ENCODE measurements at places on chromosomes 11 and 22.

DNA sequence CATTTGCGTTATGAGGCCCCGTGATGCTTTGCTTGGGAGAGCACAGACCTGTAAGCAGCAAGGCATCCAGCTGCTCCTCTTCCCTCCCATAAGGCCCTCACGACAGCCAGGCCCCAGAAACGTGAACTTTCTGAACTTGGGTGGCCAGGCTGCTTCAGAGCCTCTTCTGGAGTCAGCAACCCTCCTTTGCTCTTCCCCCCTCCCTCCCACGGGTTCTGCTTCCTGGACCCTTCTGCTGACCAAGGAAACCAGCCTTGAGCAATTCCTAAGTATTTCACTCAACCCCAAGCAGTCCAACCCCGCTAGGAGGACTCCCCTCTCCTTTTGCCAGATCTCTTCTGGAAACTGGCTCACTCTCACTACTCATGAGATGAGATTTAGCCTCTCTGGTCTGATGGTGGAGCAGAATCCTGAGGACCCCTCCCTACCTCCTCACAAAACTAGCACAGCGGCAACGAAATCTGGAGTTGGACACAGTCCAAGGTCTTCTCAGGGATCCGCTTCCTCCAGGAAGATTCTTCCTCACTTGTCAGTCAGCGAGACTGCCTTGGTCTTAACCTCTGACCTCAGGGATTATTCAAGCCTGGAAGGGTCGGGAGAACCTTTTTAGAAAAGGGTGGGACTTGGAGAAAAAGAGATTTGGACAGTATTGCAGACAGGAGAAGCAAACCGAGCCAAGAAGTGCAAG is 86.2 kb downstream of the UBASH3B start:
- DNase-seq = no peak

DNA sequence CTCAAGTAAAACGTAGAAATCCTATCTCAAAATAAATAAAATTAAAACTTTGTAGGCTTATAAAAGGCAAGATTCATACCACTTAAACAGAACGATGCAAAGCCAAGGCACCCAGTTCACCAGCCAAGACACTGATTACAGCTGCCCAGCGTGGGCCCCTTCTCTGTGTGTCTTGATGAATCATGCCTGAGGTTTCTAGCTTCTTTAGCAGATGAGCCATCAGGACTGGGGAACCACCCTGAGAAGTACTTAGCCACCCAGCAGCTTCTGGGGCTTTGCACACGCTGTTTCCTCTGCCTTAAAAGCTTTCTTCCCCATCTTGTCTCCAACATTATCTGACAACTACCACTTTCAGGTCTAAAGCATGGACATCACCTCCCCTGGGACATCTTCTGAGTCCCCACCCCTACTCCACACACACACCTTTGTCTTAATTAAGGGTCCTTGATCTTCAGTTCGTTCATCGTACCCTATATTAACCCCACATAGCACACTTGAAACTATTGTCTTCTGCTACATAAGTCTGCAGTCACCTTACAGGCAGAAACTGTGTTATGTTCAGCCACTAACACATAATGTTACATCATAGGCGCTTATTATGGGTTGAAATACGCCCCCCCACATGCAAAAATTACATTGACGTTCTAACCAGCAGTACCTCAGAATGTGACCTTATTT is 8.7 kb upstream of the LAYN start:
- DNase-seq = no peak

DNA sequence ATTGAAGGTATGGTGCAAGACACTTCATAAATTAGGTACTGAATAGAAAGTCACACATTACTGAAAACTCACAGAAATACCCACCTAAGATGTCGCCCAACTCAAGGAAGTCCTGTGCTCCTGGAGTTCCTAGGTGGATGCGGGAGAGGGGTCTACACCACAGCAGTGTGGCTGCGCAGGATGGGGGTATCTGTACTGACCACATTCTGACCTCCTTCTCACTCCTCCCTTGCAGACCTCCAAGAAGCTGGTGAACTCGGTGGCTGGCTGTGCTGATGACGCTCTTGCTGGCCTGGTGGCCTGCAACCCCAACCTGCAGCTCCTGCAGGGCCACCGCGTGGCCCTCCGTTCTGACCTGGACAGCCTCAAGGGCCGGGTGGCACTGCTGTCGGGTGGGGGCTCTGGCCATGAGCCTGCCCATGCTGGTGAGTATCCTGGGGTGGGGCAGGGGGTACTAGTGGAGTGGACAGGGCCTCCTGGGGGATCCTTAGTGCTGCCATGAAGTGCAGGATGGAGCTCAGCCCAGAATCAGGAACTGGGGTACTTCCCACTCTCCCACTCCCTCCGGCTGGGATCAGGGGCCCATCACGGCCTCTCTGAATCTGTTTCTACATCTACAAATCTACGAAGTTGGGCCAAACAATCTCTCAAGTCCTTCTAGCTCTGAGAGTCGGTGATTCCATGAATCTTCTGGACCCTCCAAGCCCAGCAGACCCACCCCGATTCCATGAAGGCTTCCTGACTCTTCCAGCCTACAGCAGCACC is 4.9 kb downstream of the TKFC start:
- DNase-seq = no peak

DNA sequence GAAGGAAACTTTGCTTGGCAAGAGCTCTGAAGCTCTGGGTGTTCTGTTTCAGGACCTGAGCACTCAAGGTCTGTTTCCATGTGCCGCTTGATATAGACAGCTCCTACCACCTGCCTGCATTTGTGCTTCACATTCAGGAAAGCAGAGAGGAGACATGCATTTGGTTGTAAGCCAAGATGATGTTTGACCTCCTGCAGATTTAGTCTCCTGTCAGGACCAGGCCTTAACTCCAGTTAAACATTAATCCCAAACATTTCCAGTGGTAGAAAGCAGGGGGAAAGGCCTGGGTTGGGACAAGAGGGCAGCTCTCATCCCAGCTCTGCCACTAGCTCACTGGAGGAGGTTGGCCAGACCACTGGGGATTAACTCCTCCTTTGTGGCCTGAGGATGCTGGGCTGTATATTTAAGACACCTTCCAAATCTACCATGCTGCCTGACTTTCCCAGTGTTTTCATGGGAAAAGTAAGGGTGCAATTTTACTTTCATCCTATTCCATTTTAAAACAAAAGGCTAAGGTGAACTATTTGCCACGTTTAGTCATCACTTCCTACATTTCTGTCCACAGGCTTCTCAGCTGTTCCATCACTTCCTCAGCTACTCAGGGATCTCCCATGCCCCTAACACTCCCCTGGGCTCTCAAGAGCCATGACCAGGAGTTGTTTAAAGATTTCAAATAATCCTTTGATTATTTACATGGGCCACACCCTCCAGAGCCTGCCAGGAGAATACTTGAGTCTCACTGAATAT is 80.9 kb downstream of the INSC start:
- no peak for DNase-seq

DNA sequence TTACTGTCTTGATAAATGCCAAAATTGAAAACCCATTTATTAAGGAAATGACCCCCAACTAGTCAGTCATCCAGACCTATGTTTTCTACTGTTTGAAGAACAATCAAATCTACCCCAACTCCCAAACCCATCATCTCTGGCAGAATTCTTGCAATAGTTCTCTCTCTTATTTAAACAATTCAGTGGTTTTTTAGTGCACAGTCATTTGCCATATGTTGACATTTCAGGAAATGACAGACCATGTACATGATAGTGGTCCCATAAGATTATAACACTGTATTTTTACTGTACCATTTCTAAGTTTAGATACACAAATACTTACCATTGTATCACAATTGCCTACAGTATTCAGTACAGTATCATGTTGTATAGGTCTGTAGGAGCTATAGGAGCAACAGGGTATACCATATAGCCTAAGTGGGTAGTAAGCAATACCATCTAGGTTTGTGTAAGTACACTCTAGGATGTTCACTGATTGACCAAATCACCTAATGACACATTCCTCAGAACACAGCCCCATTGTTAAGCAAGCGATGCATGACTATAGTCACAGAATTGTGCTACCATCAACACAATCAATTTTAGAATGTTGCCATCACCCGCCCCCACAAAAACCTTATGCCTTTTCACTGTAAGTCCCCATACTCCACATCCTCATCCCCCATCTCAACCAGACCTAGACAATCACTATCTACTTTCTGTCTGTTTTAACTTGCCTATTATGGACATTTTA is 41.8 kb downstream of the MMP20 start:
- no peak for DNase-seq

GRCh38 chr11:122786896-122787295 is 51.4 kb upstream of the CRTAM start:
- DNase-seq = no peak

- no peak for DNase-seq
Measured at GRCh38 chr11:15280393-15280792, 165.7 kb downstream of the INSC start.

Data from NCI-H1436 (cell line).